NCI-H2107 (cell line): ENCODE measurements at places on chromosomes 6 and 20.

- DNase-seq: peak; percentile 87
Observed at GRCh38 chr20:44018259-44018941, 103.7 kb downstream of the TOX2 start.

DNA sequence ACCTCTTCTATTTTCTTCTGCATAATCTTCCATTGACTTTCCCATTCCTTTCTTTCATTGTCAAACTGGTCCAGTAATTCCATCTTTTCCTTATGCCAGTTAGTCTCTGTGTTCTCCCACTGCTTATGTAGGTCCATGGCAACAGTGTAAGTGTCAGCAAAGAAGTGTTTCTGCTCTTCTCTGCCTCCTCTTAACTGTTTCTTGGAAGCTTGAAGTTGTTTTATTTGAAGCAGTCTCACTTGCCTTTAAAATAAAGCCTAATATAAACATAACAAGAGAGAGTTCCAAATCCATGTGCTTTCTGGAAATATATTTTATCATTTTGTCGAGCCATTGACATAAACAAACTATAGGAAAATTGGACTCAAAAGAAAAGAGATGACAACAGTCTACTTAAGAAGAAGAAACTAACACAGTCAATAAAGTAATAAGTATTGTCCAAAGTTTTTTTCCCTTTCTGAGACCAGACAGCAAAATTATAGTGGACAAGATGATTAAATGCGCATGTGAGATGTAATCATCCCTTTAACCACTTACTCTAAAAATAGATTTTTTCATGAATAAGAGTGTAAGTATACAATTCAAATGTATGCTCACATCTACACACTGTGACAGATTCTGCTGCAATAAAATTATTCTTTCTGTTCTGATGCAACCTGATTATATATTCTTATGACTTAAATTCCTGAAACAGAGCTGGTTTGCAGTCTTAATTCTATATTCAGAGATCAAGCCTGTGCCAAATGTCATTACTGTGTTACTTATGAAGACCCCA lies 5.2 kb downstream of the KIAA0408 start:
- no peak for DNase-seq

GRCh38 chr20:50335105-50335504 lies 144.5 kb downstream of the CEBPB start:
- no peak for DNase-seq

- DNase-seq: no peak
Observed at GRCh38 chr6:150327117-150327774, 41.6 kb upstream of the IYD start.

- DNase-seq: no peak
Observed at GRCh38 chr6:35534407-35535170, 21.9 kb upstream of the TULP1 start.

GRCh38 chr20:4406627-4407026 lies 315.1 kb upstream of the PRND start:
- DNase-seq: no peak

DNA sequence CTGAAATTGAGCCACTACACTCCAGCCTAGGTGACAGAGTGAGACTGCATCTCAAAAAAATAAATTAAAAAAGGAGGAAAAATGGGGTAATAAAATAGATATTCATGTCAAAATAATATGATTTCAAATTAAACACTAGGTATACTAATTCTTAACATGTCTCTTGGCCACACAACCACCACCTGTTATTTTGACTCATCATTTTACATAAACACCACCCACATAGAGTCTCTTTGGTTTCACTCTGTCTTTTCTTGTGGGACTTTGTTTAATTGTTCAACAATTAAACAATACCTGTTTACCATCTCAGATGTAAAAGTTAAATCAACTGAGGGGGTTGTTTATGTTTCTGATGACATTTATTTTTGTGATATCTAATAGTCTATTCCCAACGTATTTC lies 476.8 kb upstream of the ADGRB3 start:
- no peak for DNase-seq

DNA sequence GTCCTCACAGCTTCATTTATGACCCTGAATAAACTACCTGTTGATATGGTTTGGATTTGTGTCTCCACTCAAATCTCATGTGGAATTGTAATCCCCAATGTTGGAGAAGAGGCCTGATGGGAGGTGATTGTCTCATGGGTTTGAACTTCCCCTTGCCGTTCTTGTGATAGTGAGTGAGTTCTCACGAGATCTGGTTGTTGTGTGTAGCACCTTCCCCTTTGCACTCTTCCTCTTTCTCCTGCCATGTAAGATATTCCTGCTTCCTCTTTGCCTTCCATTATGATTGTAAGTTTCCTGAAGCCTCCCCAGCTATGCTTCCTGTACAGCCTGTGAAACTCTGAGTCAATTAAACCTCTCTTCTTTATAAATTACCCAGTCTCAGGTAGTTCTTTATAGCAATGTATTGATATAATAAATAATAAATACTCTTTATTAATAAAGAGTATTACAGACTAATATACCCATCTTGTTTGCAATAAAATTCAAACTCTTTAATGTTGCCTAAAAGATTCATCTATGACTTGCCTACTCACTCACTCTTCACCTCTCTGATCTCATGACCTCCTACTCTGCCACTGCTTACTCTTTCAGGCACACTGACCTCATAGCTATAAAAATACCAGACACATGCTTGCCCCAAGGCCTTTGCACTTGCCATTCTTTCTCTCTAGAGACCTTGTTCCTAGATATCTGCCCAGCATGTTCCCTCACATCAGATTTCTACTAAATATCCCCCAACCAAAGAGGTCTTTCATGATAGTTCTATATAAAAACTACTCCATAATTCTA lies 256.4 kb upstream of the MARCKS start:
- no peak for DNase-seq

- no peak for DNase-seq
Observed at GRCh38 chr20:37564388-37565133, 36.9 kb upstream of the BLCAP start.

DNA sequence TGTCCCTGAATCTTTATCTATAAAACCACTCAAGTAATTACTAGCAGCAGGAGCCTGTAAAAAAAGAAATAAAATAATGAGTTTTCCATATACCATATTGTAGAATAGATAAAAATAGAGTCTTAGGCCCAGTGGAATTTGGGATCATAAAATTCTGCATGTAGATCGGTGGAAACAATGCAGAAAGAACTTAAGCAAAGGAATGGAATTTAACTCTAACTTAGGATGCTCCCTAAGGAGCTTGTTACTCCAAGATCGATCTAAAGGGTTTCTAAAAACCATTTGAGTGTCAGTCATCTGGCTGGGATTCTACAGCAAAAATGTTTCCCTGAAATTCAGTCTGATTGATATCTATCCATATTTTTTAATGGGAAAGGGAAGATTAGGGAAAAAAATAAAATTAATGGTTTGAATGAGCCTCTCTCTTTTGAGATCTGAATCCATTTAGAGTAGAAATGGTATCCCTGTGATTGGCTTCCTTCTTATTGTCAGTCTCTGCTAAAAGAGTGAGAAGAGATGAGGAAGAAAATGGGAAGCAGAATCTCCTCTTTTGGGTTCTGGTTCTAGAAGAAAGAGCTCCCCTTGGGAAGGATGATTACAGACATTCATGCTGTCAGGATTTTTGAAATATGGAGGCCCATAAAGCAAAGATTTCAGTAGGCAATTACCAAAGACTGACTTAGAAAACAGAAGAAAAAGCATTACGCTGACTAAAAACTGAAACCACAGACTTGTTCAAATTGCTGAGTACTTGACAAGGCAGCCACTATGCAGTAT lies 564.3 kb upstream of the MARCKS start:
- DNase-seq: no peak

DNA sequence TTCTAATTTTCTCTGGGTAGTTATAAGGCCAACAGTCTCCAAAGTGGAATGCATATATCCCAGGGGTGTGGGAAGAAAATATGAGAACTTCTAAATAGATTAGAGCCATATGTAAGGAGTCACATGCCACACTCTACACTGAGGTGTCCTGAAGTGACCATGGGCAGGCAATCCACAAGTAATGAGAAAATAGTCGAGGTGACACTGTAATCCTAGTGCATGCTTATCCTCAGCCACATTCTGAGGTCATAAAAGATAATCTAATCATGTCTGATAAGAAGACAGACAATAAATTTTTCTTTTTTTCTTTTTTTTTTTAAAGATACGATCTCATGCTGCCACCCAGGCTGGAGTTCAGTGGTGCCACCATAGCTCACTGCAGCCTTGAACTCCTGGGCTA lies 62.2 kb downstream of the CD164 start:
- no peak for DNase-seq

DNA sequence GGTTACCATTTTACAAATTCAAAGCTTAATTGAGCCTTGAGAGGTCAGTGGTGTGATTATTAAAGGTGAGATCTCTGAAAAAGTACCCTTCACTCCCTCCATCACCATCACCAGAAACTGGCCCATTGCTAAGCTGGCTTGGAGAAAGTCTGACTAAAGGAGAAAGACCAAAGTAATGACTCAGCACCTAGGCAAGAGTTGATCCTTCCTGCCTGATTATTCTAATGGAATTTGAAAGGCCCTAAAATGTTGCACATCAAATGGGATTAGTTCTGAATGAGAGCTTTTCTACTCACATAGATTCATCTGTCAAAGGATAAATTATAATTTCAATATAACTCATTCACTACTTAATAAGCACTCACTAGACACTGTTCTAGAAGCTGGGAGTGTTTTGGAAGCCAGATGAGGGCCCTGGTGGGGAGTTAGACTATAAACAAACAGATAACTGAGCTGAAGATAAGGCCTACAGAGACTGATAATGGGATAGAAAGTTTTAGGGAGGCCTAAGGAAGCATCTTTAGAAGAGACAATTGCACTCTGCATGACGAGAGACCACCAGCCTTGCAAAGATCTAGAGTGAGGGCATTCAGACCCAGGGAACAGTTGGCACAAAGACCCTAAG lies 366.7 kb downstream of the SYNE1 start:
- DNase-seq: no peak

DNA sequence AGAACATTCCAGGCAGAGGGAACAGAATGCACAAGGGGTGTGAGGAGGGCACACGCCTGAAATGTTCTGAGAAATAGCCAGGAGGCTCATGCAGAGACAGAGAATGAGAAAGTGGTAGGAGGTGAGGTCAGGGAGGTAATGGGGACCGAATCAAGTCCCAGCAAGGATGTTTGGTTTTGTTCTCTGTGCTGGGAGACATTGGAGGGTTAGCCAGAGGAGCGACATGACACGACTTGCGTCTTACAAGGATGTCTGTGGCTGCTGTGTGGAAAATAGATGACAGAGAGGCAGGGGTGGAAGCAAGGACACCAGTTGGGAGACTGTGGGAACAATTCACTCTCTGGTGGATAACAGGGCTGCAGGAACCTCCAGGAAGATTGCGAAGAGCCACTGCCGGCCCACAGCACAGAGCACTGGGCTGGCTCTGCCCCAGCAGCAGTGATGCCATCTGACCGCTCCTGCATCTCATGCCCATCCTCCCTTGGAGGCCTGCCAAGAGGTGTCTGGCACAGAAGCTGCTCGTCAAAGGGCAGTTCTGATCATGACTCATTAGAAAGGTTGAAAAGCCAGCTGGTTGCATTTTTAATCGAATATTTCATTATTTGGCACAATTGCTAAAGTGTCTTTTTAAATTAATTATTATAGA lies 57.7 kb upstream of the CD83 start:
- no peak for DNase-seq

DNA sequence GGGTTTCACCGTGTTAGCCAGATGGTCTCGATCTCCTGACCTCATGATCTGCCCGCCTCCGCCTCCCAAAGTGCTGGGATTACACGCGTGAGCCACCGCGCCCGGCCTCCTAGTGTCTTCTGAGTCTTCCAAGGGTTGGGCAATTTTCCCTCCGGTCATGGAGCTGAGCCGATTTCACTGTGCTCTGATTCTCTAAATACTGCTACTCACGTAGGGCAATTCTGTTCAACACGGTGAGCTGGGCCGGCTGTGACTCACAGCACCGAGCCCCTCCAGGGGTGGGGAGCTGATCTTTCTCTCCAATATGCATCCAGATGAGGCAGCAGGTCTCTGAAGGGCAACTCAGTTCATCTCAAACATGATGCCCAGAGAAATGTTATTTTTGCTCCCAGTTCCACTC lies 71.6 kb upstream of the CD93 start:
- no peak for DNase-seq

- no peak for DNase-seq
Observed at GRCh38 chr6:25675167-25675566, 23.2 kb downstream of the SCGN start.

DNA sequence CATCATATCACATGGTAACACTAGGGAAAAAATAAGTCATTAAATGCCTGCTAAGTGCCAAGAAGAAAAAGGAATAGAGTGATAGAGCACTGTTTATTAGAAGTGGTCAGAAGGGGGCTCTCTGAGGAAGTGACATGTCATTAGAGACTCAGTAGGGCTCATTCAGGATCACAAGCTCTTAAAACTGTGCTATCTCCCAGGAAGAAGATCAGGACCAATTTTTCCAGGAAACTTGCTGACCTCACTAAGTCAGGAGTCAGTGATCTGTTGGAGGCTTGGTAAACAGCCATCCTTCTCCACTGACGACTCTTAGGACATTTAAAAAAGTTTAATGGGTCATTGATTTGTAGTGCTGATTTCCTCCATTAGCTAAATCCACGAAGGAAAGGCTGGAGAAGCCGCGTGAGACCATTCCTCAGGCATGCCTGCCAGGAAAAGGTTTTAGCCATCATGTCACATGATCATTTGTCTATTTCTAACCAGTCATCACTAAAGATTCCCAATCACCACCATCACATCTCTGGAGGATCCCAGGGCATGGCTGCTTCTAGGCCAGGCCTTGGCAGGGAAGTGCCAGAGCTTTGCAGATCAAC lies 5.9 kb upstream of the PTPN1 start:
- no peak for DNase-seq

DNA sequence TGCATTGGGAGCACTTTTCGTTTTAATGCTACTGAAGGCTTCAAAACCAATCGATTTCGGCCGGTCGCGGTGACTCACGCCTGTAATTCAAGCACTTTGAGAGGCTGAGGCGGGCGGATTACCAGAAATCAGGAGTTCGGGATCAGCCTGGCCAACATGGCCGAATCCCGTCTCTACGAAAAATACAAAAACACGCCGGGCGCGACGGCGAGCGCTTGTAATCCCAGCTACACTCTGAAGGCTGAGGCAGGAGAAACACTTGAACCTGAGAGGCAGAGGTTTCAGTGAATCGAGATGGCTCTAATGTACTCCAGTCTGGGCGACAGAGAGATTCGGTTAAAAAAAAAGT lies 58.4 kb downstream of the TRIM38 start:
- no peak for DNase-seq

GRCh38 chr6:125537090-125537489 lies 212.3 kb upstream of the HEY2 start:
- DNase-seq: no peak
